Fibroblast of skin of right quadriceps (primary cell): ENCODE measurements at places on chromosomes 7 and 10.

DNA sequence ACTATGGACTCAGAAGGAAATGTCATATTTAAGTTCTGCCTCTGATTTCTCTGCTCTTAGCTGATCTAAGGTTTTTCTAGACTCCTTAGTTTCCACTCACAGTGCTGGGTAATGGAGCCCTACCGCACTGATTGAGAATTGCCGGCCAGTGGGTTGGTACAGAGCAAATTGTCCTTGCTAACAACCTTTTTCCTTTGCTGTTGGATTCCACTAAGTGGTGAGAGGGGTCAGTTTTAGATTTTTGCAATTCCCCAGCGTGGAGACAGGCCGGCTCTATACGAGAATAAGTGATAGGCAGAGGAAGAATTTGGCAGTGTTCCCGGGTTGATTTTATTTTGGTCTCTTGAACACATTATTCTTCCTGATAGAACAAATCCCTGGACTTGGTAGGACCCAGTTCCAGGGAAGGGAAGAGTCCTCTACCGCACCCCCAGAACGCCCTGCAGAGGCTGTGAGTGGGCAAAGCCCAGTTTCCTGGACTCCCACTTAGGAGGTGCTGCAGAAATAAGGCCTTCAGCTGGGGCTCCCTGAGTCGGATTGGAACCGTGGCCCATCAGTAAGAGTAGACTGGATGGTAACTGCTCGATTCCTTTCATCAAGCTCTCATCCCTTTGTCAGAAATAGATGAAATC, 3.0 kb upstream of the NRP1 start:
- DNase-seq, result peak; percentile 91

GRCh38 chr10:68271196-68271882, 39.4 kb upstream of the ATOH7 start:
- DNase-seq, result no peak

- DNase-seq, result no peak
Measured at GRCh38 chr10:21954690-21955089, 48.8 kb downstream of the DNAJC1 start.

- DNase-seq, result peak; percentile 21
Measured at GRCh38 chr10:123007558-123008354, 839 bp downstream of the IKZF5 start.

DNA sequence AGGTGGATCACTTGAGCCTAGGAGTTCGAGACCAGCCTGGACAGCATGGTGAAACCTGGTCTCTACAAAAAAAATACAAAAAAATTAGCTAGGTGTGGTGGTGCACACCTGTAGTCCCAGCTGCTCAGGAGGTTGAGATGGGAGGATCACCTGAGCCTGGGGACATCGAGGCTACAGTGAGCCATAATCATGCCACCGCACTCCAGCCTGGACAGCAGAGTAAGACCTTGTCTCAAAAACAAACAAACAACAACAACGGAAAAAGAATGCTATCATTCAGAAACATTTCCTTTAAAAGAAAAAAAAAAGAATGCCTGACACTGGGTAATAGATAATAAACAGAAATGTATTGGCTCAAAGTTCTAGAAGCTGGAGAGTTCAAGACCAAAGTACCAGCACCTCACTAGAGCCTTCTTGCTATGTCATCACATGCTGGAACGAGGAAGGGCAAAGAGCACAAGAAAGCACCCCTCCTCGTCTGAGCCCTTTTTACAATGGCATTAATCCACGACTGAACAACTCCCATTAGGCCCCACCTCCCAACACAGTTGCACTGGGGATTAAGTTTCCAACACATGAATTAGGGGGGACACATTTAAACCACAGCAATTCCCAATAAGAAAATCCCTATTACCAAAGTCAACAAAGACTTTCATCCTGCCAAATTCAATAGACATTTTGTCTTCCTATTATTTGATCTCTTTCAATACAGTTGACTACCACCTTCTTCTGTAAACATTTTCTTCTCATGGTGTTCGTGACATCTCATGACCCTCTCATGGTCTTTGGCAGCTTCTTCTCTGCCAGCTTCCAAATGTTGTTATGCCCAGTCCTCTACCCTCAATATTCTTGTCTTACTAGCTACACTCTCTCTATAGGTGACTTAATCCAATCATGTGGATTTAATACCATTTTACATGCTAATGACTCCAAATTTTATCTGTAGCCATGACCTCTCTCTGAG, 20.0 kb downstream of the AKR1D1 start:
- no peak for DNase-seq

- no peak for DNase-seq
Measured at GRCh38 chr10:27741173-27742091, 4.2 kb downstream of the MKX start.

- DNase-seq, result peak; percentile 69
Measured at GRCh38 chr7:18974803-18975202, 142.6 kb downstream of the TWIST1 start.

GRCh38 chr7:126079581-126079980, 1150.0 kb upstream of the POT1 start:
- DNase-seq, result no peak

- no peak for DNase-seq
Measured at GRCh38 chr10:71671994-71672946, 47.3 kb downstream of the C10orf105 start.

DNA sequence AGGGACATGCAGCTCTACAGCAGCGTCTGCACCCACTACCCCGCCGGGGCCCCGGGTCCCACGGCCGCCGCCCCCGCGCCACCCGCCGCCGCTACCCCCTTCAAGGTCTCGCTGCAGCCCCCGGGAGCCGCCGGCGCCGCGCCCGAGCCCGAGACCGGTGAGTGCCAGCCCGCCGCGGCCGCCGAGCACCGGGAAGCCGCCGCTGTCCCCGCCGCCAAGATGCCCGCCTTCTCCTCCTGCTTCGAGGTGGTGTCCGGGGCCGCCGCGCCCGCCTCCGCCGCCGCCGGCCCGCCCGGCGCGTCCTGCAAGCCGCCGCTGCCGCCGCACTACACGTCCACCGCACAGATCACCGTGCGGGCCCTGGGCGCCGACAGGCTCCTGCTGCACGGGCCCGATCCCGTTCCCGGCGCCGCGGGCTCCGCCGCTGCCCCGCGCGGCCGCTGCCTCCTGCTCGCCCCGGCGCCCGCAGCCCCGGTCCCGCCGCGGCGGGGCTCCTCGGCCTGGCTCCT, 631 bp downstream of the OTUD1 start:
- DNase-seq, result no peak

DNA sequence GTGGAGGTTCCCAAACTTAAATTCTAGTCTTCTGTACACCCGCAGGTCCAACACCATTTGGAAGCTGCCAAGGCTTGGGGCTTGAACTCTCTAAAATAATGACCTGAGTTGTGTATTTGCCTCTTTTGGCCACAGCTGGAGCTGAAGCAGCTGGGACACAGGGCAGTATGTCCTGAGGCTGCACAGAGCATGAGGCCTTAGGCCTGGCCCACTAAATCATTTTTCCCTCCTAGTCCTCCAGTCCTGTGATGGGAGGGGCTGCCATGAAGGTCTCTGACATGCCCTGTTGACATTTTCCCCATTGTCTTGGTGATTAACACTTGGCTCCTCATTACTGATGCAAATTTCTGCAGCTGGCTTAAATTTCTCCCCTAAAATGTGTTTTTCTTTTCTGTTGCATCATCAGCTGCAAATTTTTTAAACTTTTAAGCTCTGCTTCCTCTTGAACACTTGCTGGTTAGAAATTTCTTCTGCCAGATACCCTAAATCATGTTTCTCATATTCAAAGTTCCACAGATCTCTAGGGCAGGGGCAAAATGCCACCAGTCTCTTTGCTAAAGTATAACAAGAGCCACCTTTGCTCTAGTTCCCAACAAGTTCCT, 43.6 kb upstream of the WNT16 start:
- DNase-seq, result no peak

DNA sequence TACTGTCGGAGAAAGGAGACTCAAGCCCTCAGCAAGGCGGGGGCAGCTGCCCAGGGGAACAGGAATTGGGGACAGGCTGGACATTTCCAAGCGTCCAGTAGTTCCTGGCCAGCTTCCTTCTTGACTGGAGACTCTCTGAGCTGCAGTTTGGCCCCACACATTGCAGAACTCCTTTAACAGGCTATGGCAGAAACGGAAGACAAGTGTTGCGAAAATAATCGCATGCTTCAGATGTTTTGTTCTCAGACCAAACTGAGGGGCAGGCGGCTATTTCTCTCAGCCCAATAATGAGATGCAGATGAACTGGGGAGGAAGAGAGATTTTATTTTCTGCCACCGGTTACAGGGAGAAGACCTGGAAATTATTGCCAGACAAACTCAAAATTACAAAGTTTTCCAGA, 88.0 kb upstream of the PFKP start:
- peak; percentile 74 for DNase-seq

DNA sequence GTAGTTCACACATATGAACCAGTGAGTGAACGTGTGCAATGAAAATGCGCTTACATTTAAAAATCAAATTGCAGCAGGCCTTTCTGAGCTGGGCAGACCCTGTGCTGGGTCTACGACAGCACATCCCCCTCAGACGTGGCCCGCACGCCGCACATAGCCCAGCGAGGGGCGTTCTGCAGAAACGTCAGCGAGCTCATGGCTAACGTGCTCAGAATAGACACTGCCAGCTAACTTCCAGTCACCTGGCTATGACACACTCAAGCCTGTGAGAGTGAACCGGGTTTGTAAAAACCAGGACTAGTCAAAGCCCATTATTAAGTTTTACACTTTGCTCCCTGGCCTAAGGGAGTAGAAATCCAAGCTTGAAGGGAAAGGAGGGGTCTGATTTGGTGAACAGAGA, 108.1 kb upstream of the INSIG1 start:
- no peak for DNase-seq

DNA sequence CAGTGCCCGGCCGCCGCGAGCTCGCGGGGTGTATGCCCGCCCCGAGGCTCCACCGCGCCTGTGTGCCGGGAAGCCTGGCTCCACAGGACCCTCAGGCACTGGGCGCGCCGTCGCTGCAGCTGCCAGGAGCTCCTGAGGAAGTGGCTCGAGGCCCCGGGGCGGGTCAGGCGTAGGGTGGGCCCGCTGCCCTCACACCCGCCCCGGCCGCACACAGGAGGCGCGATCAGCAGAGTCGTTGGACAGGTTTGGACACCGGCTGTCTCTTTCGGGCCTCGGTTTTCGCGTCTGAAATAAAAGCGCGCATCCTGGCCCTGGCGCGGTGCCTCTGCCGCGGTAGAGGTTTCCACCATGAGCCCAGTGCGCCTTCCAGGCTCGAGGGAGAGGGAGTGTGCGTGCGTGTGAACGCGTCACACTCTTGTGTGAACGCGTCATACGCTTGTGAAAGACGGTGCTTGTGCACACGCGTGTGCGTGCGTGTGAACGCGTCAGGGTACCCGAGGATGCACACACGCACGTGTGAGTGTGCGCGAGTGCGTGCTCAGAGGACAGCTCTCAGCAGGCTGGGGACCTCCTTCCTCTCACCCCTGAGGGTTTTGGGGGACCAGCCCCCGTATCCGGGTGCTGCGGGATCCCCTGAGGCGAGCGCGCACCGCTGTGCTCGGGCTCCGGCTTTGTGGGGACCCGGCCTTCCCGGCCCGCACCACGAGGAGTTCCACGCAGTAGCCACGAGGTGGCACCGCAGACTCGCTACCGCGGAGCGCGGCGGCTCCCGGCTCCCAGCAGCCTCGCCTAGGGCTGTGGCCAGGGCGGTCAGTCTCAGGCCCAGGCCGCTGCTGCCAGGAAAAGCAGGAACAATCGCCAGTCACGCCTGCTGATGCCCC, 83.8 kb downstream of the BMS1 start:
- peak; percentile 40 for DNase-seq

- DNase-seq, result peak; percentile 21
Measured at GRCh38 chr10:99551158-99551557, 18.4 kb downstream of the NKX2-3 start.
